GF-D8 (cell line): ENCODE measurements at places on chromosomes 6 and 20.

- no peak for DNase-seq
Observed at GRCh38 chr6:85594197-85594930, 706 bp upstream of the SNX14 start.

DNA sequence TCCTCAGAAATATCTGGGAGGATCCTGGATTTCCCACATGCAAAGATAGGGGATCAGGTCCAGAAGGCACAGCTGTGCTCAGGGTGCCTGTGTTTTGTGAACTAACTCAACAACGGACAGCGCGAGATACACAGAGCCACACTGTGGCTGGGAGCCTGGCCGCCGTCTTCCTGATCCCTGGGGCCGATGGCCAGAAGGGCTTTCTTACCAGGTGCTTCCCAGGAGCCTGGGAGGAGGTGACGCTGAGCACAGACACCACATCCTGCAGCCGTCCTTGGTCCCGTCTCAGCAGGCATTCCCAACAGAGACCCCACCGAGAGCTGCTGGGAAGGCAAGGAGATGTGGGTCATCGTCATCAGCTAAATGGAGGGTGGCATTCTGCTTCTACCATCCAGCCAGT is 144.6 kb upstream of the AFDN start:
- no peak for DNase-seq

DNA sequence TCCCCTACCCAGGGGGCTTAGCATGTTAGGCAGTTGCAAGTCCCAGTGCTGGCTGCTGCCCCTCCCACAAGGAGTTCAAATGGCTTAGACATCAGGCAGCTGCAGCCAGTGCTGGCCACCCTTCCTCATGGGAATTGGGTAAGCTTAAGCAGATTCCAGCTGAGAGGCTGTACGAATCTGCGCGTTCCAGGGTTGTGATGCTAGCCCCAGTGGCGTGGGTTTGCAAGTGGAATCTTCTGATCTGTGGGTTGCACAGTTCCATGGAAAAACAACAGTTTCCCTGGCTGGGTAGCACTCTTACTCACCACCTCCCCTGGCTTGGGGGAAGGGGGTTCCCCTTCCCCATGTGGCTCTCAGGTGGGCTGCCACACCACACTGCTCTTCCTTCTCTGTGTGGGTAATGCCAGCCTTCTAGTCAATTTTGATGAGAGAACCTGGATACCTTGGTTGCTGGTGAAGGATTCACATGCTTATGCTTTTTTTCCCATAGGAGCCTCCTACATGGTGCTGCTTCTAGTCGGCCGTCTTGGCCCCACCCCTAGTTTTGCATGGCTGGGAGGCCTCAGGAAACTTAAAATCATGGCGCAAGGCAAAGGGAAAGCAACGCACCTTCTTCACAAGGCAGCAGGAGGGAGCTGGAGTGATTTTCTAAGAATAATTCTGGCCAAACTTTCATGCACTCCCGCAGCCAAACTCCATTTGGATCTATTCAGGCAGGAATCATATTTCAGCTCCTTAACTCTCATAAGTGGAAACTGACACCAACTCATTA is 13.0 kb downstream of the DYNLT2 start:
- DNase-seq = no peak

DNA sequence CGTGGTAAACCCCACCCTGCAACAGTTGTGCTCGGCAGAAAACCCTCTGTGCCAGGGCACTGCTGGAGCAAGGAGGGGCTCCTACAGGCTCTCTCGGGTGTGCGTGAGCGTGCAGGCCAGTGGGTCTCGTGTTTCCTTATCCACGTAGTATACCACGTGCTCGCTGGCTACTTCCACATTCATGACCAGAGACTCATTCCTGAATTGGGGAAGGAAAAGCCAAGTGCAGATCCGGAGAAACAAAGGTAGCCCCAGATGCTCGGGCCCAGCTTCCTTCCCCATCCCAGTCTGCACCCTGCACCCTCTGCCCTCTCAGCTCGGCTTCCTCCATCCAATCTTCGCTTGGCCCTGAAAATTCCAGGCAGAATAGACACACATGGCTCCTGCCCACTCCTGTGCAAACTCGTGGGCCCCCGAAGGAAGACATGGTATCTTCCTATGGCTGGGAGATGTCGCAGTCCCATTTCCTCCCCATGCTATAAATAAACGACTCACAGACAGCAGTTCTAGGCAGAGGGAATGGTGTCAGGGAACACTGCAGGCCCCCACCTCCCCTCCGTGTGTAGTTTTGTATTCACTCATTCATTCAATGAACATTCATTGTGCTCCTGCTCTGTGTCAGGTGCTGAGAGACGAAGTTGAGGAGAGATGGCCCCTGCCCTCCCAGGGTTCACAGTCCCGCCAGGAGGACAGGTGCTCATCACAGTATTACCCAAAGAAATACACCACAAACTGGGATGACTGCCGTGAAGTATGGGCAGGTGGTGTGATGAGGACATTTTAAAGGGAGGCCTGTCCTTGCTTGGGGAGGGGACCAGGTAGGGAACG is 29.6 kb downstream of the NPEPL1 start:
- DNase-seq = no peak

DNA sequence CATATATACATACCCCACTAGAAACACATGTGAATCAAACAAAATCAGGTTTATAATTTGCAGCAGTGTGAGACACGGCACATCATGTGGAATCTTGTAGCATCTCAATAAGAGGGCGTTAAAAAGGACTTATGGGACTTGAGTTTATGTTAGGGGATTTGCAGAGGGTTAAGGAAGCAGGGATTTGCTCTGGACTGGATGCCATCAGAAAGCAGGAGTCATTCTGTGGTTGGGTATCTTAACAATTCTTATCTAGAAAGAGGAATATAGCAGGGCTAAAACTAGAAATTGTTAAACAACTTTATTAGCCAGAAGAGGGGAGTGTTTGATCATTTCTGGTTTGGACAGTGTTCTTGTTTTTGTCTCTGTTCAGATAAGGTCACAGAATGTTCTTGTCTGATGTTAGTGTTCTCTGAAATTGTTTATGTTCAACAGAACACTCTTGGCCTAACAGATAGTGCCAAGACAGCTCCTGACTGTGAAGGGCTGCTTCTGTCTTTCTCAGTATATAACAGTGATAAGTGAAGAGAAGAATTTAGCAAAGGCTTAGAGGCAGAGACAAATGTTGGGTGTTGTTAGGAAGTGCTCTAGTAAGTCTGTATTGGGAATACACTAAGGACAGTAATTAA is 39.2 kb downstream of the LIN28B start:
- no peak for DNase-seq

DNA sequence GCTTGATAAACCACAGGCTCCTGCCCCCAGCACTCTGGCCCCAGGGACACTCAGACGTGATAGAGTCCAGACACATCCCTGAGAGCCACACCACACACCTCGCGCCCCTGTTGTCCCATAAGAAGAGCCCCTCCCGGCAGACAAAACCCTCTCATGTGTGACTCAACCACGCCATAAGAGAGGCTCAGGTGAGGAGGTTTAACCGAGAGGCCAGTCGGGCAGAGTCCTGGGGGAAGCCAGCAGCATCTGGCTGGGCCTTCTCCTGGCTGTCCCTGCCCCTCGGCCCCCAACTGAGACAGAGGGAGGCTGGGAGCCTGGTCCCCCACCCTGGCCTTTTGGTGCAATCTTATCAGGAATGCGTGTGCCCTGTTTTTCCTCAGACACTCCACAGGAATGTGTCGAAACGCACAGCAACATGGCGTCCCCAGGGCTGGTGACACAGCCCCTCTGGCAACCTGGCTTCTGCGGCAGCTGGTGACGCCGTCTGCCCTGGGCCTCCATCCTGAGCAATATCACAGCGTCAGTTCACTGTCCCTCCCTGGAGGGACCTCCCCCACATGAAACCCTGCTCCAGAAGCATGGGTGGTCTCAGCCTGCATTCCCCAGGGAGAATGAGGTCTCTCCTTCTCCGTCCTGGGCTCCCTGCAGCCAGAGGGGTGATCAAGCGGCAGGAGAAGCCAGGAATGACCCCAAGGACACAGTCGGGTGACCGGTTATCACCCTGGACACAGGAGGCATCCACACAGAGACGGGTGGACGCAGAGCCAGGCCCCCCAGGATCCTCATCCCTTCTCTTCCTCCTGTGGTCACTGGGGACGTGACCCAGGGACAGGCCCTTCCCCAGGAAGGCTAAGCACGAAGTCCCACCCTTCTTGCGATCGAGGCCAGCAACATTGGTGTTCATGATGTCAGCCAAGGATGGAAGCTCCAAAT is 156.6 kb upstream of the AFDN start:
- no peak for DNase-seq

DNA sequence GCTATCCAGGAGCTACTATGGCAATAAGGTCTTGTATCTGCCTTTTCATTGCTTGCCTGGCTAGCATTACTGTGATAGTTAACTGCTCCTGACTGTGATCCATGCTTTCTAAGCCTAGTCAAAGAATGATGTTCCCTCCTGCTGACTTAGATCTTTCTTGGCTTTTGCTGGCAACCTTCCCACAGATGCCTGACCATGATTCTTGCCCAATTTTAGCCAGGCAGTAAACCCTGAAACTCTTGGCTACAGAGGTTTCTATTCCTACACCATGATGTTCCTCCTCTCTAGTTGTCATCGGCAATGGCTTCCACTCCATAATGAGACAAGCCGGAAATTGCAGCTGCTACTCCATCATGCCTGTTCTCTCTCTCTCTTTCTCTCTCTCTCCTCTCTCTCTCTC is 238.1 kb downstream of the HAO1 start:
- no peak for DNase-seq

GRCh38 chr20:33945391-33946081 is 48.2 kb upstream of the RALY start:
- no peak for DNase-seq

GRCh38 chr6:353642-354614 is 37.6 kb upstream of the IRF4 start:
- no peak for DNase-seq

DNA sequence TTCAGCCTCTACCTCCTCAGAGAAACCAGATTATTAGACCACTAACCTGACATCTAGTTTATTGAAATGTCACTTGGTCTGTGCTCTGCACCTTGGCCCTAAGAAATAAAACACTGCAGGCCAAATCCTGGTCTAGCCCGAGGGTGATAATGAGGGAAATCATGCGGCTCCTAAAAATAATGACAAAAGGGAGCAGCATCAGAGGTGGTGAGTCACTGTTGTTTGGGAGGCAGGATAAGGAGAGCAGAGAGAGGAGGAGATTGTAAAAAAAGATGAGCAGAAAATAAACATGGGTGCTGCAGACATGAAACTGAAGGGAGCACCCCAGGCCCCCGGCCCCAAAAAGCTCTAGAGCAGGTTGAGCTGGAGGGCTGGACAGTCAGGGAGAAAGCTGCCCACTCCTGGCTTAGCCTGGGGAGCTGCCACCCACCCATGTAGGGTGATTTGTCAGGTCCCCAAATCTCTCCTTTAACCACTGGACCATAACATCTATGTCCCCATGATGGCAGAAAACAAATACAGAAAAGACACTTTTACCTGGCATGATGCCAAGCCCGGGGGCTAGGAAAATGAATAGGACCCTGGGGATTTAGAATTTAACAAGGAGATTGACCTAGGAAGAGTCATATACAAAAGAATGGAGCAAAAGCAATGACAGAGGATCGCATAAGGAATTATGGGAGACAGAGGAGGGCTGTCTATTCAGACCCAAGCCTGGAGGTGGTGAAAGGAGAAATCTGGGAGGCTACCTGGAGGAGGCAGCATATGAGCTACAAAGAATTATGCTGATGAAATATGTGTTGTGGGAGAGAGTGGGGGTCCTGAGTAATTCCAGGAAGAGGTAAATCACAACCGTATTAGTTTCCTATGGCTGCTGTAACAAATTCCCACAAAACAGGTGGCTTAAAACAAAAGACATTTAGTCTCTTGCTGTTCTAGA is 103.7 kb downstream of the SNAP25 start:
- DNase-seq = no peak

DNA sequence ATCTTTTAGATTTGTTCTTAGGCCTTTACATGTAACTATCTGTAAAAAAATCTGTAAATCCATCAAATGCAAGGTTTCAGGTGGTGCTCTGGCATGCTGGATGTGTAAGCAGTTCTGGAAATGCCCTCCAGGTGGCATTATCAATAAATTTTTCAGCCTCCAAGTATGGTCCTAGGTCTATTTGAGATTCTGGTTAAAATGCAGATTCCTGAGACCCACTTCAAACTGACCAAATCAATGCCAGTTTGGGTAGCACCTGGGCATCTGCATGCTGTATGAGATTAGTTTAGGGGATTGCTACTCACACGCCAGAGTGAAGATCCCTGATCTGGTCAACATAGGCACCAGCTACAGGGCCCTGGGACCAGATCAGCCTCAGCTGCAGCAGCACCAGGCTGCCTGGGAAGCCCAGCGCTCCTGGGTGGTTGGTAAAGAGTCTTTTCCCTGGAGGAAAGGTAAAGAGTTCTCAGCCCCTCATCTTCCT is 507.3 kb upstream of the CITED2 start:
- no peak for DNase-seq

DNA sequence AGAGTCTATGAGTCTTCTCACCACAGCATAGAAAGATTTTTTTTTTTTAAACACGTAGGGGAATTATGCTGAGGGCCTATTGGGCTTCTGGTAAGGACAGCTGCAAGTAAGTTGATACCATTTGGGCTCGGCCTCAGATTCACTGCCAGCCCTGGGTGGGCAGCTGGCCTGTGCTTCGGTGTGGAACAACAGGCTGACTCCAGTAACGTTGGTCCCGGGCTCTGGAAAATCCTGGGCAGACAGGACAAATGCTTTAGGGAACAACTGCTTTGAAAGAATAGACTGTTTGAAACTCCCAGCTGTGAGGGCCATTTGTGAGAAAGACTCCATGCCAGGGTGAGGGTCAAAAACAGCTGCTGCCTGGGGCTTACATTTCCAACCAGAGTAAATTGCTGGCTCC is 366.5 kb downstream of the QKI start:
- no peak for DNase-seq

DNA sequence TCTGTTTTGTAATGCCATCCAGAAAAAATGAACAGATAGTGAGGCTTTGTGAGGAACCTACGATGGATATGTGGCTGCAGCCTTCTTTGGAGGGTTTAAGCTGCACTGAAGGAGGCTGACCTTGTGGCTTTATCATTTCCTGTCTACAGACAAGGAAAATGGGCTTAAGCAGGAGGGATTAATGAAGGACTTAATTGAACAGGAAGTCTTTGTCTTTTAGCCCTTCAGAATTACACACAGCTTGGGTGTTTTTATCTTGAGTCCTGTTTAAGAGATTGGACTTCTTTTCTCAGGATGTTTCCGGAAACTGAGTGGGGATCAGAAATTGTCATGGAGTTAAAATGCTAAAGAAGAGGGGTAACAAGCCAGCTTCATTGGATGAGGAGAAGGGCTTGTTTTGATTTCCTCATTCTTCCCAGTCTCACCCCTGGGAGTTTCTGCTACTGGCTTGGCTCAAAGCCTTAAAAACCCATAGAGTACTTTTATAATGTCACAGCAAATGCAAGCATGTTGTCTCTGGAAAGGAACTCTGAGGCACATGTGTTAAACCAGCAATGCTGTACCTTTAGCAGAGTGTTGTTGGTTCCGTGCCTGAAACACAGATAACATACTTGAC is 193.6 kb downstream of the JARID2 start:
- DNase-seq = no peak

- DNase-seq = no peak
Observed at GRCh38 chr6:33822575-33823395, 19.0 kb upstream of the MLN start.
